ENCODE measurements at places on chromosomes 6 and 20. TPM values are rescaled to one million over a fixed set of nuclear protein-coding genes. Genes with fewer than 3 reads are reported as not detected.

Gene GNAS-AS1
- polyA plus RNA-seq = not detected

GRCh38 chr6:170038251-170038650 is 252.6 kb downstream of the DLL1 start:
- DNase-seq = no peak

Gene TINAG
- 0.16 TPM for polyA plus RNA-seq

DNA sequence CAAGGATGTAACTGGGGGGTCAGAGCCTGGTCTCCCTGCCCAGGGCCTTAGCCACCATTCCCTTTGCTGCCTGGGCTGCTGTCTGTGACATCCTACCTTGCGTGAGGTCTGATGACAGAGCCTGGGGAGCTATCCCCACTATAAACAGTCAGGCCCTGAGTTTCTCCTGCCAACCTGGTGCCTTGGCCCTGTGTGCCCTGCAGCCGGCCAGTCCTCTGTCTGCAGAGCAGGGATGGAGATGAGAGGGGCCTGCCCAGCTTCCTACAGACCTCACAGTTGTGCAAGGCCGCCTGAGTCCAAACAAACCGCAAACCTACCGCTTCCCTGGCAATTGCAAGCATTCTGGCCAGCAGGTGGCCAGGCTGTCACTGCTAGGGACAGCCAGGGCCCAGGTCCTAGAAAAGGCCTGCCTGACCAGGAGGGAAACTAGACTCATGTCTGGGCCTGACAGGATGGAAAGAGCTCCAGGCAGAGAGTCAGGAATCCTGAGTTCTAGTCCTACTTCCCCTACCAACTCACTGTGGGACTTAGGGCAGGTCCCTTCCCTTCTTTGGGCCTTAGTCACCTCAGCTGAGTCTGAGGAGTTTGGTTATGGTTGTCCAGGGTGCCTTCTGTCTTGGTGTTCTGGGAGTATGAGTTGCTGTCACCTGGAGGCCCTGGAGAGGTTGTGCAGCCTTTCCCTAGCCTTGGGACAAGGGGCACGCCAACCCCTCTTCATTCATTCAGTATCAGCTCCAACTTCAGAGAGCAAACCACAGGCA is 86.2 kb downstream of the VEGFA start:
- peak; percentile 45 for DNase-seq

All from A549 (cell line).